Urothelium cell line (cell line): ENCODE measurements at places on chromosomes 12 and 14.
A peak's percentile ranks its signal among the peaks of the same experiment; 100 is the strongest.

GRCh38 chr12:50073206-50073605 is 11.9 kb upstream of the SMARCD1 start:
- DNase-seq = no peak

- DNase-seq = peak; percentile 84
Measured at GRCh38 chr14:80954687-80955299, 628 bp upstream of the TSHR start.

- DNase-seq = no peak
Measured at GRCh38 chr14:96568621-96569020, 66.4 kb downstream of the PAPOLA start.

- DNase-seq = no peak
Measured at GRCh38 chr14:89856871-89857345, 97.6 kb downstream of the EFCAB11 start.

DNA sequence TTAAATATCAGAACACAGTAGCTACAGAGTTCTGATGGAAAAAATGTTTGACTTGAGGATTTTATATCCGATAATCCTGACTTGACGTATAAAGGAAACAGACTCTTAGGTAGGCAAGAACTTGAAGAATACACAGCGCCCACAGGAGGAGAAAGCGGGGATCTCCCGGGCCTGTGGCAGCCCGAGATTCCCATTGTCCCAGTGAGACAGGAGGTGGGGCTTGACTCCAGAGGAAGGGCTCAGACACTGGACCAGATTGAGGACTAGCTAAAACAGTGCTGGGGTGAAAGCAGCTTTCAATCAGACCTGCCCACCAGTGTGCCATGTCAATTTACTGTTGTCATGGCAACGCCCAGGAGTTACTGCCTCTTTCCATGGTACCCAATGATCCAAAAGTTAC is 51.1 kb upstream of the C14orf180 start:
- DNase-seq = no peak

- no peak for DNase-seq
Measured at GRCh38 chr14:27929797-27930347, 836.7 kb upstream of the FOXG1 start.

GRCh38 chr14:97414718-97415098 is 617.5 kb downstream of the VRK1 start:
- no peak for DNase-seq

DNA sequence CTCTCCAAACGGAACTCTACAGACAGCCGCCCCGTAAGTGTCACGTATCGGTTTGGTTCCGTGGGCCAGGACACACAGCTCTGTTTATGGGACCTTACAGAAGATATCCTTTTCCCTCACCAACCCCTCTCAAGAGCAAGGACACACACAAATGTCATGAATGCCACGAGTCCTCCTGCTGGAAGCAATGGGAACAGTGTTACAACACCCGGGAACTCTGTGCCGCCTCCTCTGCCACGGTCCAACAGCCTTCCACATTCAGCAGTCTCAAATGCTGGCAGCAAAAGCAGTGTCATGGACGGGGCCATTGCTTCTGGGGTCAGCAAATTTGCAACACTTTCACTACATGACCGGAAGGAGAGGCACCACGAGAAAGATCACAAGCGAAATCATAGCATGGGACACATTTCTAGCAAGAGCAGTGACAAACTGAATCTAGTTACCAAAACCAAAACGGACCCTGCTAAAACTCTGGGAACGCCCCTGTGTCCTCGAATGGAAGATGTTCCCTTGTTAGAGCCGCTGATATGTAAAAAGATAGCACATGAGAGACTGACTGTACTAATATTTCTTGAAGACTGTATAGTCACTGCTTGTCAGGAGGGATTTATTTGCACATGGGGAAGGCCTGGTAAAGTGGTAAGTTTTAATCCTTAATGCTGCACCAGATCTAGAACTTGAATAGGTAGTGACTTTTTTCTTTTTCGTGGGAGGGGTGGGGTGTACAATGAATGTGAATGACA is 69.7 kb downstream of the WDR20 start:
- no peak for DNase-seq

GRCh38 chr12:80576641-80577418 is 130.6 kb upstream of the MYF6 start:
- no peak for DNase-seq
